ENCODE measurements at places on chromosomes 16 and 17.

GRCh38 chr17:17156511-17156910 is 49.6 kb downstream of the PLD6 start:
- no peak for DNase-seq

- no peak for DNase-seq
Observed at GRCh38 chr17:37607637-37608331, 1.4 kb downstream of the SYNRG start.

- DNase-seq = no peak
Observed at GRCh38 chr16:20315764-20316163, 11.5 kb downstream of the GP2 start.

DNA sequence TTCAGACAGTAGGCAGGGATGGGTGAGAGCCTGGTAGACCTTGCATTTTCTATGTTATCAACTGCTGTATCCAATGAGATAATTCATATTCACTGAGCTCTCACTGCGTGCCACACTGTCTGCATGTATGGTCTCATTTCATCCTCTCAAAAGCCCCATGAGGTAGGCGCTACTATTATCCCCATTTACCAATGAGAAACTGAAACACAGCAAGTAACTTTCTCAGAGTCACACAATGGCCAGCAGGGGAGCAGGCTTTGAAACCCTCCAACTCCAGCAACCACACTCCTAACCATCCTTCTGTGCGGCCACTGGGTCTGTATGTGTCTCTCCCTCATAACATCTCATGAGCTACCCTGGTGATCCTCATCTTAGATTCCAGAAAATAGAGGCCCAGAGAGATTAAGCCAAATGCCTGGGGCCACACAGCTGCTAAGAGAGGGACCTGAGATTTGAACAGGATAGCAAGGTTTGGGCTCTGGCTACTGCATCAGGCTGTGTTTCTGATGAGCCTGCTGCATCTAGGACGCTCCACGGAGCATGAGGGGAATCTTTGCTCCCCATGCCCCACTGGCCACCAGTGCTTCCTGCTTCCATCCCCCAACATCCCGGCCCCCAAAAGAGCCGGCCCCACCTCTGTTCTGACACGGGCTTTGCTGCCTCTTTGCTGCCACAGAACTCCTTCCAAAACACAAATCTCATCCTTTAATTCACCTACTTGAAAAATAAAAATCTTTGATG is 3.2 kb downstream of the CCR7 start:
- no peak for DNase-seq

- no peak for DNase-seq
Observed at GRCh38 chr17:45061606-45062205, 589 bp downstream of the NMT1 start.

- DNase-seq = no peak
Observed at GRCh38 chr17:73989671-73990070, 213.8 kb upstream of the RPL38 start.
